ENCODE measurements at places on chromosomes 4 and X.

- no peak for DNase-seq
Measured at GRCh38 chrX:57286507-57287251, at the start of gene FAAH2. TSS of gene FAAH2 (plus strand) at chrX:57286706. CDS start at chrX:57286826, 120 bp downstream.

DNA sequence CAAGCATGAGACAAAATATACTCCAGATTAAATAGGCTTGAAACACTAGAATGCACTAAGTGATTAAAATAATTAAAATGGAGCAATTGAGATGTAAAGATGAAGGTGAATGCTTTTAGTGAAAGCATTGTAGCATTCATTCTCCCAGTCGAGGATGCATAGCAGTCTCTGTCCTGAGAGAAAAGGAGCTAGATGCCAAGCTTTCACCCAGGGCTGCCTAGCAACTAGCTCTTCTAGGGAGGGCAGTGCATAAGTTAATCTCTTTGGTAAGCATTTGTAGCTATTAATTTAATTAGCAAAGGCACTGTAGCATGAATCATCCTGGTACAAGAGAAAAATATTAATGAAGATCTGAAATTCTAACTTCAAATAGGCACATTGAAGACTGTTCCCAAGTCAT is 1014.8 kb downstream of the C4orf33 start:
- DNase-seq: no peak

DNA sequence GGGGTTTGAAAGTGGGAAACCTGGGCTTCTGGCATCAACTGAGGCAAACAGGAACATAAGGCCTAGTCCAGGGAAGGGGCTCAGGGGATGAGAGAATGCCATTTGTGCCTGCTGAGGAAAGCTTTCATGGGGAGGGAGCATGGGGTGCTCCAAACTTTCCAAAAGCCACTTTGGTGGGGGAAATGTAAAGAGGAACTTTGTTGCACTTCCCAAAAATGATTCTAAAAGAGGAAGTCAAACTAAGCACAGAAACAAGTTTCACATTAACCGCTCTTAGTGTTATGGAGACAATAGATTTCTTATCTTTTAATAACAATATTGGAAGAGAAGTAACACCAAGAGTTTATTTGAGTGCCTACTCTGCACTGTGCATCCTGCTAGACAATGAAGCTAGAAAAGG is 32.3 kb downstream of the GAB3 start:
- no peak for DNase-seq

- no peak for DNase-seq
Measured at GRCh38 chrX:21700967-21701366, 42.8 kb upstream of the KLHL34 start.

All from AG09319 (cell line).